ENCODE measurements at places on chromosomes 7 and 10.
A peak's percentile ranks its signal among the peaks of the same experiment; 100 is the strongest.

- DNase-seq, result peak; percentile 78
These were observed 7.8 kb downstream of the RNF216 start for GRCh38 chr7:5773661-5774086.

- DNase-seq, result no peak
These were observed 218.8 kb downstream of the ZWINT start for GRCh38 chr10:56142092-56142728.

DNA sequence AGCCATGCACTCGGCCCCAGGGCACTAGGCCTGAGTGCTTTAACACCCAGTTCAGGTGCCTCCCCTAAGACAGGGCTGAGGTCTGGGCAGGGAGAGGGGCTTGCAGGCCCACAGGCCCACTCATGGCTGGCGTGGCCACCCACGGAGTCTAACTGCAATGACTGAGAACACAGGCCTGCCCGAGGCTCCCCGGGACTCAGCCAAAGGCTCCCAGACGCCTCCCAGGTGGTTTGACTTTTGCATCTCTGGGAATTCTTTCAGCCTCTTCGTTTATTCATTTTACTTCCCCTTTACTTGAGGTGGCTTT is 37.3 kb downstream of the PTPRN2 start:
- no peak for DNase-seq

DNA sequence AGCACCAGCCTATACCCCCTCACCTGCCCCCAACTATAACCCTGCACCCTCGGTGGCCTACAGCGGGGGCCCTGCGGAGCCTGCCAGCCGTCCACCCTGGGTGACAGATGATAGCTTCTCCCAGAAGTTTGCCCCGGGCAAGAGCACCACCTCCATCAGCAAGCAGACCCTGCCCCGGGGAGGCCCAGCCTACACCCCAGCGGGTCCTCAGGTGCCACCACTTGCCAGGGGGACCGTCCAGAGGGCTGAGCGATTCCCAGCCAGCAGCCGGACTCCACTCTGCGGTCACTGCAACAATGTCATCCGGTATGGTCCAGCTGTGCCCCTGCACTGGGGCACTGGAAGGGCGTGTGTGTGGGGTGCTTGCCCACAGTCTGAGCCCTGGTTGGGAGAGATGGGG is 40.0 kb upstream of the BMPR1A start:
- DNase-seq, result no peak
